Liver (tissue), 10 donors: ENCODE measurements at places on chromosomes 6 and 20. TPM values are rescaled to one million over a fixed set of nuclear protein-coding genes. Genes with fewer than 3 reads are reported as not detected.

DNA sequence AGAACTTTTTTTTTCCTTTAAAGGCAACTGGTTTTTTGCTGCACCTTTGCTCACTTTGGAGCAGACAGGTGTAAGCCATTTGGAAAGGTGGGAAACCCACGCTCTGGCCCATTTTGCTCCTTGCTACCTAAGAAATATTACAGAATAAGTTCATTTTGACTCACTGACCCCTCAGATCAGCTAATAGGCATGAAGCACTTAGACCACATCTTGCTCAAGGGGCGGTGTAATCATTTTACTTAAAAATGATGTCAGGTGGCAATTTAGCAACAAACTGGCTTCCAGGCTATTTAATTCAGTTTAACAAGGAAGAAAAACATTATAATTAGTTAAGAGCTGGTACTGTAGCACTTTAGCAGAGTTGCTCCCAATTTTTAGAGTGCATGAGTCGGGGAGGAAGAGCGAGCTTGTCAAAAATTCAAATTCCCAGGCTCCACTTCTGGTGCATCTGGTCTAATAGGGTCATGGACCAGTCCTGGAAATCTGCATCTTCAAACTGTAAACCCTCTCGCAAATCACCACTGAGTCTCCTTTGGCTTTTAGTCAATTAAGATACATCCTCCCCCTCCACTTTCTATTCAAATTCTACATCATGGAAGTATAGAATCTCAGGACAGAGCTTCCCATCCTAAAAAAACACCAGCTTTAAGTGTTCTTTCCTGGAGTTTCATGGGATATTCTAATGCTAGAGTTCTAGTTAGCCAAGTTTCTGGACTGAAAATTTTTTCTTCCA lies 38.2 kb downstream of the JAG1 start:
- DNase-seq, result no peak

DNA sequence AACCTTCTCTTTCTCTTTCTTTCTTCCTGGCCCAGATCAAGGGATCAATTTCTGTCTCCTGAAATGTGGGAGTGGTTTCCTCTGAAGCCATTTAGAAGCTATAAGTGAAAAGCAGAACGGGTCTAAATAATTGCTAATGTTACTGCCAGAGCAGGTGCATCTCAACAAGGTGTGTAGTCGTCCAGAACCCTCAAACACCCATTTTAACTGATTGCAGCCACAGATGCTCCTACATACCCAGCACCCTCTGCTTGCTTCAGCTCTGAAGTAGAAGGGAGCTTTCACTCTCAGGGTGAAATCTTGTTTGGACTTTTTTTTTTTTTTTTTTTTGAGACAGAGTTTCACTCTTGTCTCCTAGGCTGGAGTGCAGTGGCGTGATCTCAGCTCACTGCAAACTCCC lies 592.1 kb upstream of the ARID1B start:
- DNase-seq, result no peak

The RAET1G gene
- total RNA-seq, result not detected

The GPR63 gene
- total RNA-seq, result 0.14 TPM

DNA sequence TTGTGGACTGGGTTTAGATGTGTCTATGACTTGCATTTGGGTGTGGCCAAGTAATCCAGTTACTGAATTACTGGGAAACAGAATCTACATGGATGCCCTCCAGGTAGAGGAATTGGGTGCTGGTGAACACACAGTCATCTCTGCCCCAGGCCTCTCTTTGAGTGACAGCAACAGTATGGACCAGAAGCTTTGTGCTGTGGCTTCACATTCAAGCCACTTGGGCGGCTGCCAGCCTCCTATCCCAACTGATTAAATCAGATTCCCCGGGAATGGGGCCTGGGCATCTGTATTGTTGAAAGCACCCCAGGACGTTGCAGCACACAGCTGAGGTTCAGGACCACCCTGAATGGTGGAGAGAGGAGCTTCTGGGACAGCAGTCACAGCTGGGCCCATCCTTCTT lies 144.6 kb downstream of the DHX35 start:
- DNase-seq, result no peak

The CTAGE9 gene
- not detected for total RNA-seq

- no peak for DNase-seq
Observed at GRCh38 chr20:48275286-48276020, 490.2 kb upstream of the SULF2 start.

DNA sequence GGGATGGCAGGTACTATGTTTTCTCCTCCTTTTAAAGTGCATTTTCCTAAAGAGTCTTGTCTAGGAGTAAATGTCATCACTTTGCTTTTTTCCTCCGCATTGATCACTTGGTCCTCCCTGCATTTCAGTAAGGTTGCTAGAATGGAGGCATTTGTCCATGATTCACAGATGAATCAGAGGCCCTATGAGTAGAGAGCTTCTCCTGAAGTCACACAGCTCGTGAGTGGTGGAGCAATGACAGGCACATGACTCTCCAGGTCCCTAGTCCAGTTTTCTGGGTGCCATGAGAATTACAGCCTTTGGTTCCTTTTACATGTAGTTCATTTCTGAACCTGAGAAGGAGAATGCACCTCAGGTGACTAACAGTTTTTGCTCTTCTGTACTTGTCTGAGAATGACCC lies 50.5 kb downstream of the HLA-A start:
- no peak for DNase-seq
